ENCODE measurements at places on chromosomes 6 and 20.

- DNase-seq, result no peak
These were observed 43.5 kb downstream of the PANK2 start for GRCh38 chr20:3932681-3933080.

DNA sequence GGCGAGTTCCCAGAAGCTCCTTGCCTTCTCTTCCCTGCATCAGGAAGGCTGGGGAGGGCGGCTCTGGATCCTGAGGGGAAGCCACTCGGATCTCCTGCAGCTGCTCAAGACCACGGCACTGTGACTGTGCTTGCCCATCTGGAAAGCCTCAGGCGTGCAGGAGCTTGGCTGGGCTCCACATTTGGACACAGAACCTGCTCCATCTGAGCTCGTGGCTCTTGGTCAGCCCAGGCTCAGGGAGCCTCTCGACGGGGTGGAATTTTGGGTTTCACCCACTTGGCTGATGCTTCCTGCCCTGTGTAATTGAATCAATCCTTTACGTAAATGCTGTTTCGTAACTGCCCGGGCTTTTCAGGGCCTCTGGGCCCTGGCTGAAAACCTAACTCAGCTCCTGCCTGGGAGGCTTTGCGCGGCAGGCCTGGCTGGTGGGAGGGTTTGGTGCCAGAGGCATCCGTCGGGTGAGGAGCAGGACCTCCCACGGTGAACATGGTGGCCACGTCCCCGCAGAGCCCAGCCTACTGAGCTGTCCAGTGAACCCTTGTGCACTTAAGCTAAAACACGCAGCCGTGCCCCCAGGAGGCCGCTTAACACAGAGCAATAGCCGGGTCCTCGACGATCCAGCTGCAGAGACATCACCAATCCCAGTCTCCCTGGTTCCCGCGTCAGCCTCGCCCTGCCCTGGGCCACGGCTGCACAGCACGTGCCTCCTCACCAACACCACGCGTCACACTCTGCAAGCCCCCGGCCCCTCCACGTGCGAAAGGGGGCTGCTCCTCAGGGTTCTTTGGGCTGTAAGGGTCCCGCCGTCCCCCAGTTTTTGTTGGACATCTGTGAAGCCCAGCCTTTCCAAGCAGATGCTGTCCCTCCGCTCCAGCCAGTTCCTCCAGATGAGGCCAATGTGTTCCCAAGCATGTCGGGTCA, 241.0 kb downstream of the DLL1 start:
- no peak for DNase-seq

DNA sequence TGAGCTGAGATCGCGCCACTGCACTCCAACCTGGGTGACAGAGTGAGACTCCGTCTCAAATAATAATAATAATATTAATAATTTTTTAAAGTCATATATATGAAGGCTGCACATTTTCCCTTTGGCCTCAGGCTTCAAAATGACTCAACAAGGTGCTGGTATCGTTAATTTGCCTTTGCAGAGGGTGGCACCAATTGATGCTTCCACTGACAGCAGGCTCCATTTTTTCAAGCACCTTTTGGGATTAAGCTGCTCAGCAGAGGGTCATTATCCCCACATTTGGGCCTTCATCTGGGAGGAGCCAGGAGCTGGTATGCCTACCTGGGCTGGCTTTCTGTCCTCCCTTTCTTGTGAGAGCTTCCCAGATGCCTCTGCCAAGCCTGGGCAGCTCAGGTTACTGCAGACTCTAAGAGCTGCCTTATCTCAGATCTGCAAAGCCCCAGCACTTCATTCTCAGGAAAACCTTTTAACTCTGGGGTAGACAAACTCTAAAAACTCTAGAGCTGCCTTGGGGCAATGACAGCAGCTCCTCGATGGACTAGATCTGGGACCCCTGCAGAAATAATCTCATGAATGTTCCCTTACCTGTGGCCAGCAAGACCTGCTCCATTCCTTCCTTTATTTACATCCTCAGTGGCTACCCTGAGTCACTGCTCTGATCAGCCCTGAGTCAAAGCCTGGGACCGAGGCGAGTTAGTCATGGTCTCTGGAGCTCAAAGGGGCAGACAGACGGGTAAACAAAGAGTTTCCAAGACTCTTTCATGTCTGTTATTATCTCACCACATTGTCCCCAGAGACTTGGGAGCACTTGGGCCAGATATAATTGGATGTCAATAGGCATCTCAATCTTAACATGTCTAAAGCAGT, 80.0 kb upstream of the EYA2 start:
- peak; percentile 25 for DNase-seq

DNA sequence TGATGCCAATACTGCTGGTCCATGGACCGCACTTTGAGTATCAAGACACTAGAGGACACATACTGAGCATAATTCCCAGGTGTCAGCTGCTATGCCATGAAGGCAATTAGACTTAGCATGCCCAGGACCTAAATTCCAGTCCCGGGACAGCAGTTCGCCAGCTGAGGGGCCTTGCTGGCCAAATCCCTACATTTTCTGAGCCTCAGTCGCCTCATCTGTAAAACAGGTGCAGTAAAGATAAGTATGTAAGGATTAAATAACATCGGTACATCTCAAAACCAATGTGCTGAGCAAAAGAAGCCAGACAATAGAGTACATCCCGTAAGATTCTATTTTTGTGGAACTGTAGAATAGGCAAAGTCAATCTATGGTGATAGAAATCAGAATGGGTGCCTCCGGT, 1.0 kb downstream of the BFSP1 start:
- DNase-seq, result no peak

DNA sequence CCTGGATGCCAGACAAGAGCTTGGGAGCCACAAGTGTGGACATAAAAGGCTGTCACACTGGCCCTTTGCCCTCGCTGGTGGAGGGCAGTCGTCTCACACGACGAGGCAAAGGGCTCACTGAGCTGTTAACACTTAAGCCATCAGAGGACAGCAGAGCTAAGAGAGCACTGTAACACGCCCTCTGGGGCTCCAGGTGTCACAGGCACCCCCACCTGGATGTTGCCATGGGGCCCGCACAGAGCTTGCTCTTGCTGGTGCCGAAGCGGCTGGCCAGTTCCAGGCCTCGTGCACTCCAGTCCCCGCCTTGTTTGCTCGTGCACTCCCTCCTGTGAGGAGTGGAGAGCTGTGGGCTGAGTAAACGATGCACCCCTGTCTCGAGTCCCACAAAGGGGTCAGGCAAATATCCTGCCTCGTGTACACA, 37.4 kb downstream of the SLC35D3 start:
- no peak for DNase-seq

- peak; percentile 10 for DNase-seq
These were observed at the start of gene RAB23 for GRCh38 chr6:57221936-57222742. Gene RAB23, minus strand, starts transcription at chr6:57222307. Its CDS starts 11,927 bp downstream, at chr6:57210380.

GRCh38 chr6:32558426-32559057, 28.5 kb upstream of the HLA-DRB5 start:
- DNase-seq, result no peak

DNA sequence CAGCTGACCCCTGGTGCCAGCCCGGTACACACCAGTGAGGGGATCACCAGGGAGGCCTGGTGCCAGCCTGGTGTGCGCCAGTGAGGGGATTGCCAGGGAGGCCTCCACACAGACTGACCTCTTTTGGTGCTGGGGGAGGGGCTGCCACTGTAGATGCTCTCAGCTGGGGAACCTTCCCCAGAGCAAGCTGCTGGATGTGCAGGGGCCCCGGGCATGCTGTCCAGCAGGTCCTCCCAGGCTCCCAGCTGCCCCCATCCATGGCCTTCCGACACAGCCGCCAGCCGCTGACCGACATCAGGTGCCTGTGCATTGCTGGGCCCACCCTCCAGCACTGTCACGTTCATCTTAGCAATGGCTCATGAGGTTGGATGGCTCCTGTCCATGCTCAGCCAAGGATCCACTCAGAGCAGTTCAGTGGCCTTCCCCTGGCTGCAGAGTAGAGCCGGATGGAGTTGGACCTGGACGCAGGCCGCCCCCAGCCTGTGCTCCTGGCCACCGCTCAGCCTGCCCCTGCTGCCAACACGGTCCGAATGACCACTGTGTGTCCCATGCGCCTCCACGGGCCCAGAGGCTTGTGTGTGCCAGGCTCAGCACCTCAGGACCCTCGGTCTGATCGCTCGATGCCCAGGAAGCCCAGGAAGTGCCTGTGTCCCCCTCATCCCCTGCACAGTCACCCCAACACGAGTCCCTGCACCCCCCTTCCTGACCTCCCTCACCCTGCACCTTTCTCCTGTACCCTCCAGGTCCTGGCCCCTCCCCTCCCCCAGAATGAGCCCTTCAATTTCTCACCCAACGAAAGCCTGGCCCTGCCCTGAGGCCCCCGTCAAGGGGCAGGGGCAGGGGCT, 95.7 kb downstream of the YTHDF1 start:
- DNase-seq, result no peak

GRCh38 chr20:53296025-53296424, 297.6 kb downstream of the ZNF217 start:
- DNase-seq, result no peak

DNA sequence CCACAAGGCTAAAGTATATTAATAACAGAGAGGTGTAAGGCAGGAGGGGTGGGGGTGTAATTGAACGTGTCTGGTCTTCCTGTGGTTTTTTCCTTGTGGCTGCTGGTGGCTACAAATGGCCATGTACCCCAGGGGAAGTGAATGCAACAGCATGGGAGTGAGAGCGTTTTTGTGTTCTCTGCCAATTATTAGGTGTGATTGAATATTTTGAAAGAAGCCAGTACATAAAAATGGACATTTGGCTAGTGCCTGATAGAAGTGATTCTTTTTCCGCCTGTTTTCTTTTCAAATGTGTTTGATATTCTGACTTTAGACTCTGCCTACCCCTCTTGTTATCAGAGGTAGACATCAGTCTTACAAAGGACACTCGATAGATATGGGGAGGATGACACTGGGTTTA, 141.3 kb downstream of the PRL start:
- no peak for DNase-seq

- peak; percentile 79 for DNase-seq
These were observed 165.2 kb upstream of the AGPAT4 start for GRCh38 chr6:161439093-161439492.

GRCh38 chr20:25623225-25623735, 534 bp downstream of the NANP start:
- DNase-seq, result no peak

DNA sequence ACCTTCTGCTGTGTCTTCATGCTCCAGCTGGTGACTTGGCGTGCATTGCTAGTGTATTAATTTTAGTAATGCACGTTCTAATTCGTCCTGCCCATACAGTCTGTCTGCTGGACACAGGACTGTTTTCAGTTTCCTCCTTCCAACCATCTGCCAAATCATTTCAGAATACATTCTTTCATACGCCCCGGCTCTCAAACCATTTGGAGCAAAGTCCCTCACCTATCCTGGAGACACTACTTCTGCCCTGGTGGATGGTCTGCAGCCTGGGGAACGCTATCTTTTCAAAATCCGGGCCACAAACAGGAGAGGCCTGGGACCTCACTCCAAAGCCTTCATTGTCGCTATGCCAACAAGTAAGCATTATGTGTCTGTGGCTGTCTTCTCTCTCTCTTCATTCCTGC, 60.5 kb downstream of the FNDC1 start:
- no peak for DNase-seq

DNA sequence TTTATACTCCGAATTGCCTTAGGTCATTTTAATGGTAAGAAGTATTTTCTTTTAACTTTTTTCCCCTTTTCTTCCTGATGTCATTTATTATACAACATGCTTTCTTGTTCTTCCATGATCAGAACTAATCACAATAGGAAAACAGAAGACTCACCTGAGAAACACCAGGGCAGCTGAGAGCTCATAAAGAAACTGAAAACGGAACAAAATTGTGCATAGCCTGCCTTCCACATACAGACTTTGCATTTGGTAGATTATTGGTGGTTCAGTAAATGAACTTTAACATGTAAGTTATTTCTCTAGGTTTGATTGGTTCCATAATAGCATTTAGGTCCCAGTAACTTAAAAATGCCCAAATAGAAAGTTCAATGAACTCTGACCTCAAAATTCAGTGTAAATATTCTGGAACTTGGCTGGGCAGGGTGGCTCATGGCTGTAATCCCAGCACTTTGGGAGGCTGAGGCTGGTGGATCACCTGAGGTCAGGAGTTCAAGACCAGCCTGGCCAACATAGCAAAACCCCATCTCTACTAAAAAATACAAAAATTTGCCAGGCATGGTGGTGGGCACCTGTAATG, 161.1 kb upstream of the DTNBP1 start:
- DNase-seq, result no peak

DNA sequence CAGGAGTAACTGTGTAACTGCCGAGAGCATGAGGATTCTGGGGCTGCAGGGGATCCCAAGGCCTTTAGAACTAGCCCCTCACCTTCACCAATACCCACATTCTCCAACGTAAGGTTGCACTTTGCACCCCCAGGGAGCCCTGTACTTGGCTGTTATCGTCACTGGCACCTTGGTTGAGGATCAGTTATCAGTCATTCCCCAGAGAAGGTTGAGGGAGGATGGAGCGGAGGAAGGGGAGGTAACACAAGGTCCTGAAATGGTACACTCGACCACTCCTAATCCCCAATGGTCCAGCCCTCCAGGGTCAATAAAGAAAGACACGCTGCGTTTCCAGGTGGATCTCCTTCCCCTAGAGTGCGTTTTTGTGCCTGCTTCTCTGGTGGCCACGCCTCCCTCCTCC, 1.1 kb upstream of the SPDEF start:
- DNase-seq, result no peak

DNA sequence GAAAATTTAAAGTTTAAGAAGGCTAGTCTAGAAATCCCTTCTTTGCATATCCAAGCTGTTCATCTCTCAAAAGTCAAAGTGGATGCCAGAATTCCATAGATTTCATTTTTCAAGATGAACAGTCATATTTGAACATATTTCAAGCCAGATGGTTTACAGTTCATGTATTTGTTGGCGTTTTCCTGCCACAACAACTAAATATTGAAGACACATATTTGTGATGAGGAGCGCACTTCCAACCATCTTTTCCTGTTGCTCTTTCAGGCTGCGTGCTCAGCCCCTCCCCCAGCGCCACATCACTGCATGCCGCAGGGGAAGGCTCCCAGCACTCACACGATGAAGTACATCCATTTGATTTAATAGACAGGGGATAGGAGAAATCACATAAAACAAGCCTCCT, 5.9 kb upstream of the NOX3 start:
- no peak for DNase-seq

DNA sequence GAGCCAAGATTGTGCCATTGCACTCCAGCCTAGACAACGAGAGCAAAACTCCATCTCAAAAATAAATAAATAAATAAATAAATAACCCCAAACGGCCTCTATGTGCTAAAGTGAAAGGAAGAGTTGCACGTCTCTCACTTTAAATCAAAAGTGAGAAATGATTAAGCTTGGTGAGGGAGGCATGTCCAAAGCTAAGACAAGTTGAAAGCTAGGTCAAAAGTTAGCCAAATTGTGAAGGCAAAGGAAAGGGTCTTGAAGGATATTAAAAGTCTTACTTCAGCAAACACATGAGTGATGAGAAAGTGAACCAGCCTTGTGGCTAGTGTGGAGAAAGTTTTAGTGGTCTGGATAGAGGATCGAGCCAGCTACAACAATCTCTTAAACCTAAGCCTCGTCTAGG, 14.3 kb downstream of the ZBP1 start:
- no peak for DNase-seq

- no peak for DNase-seq
These were observed 87.8 kb downstream of the CARMIL1 start for GRCh38 chr6:25366903-25367545.

- DNase-seq, result no peak
These were observed 7.4 kb upstream of the COX4I2 start for GRCh38 chr20:31630187-31630790.

GRCh38 chr20:25299806-25300205, 51.9 kb downstream of the PYGB start:
- DNase-seq, result no peak

Data from NCI-H1436 treated with DMSO at 0.1 percent for 48 hours (cell line).